Mucosa of gallbladder (tissue), 1 donor: ENCODE measurements at places on chromosomes 1 and 21.

DNA sequence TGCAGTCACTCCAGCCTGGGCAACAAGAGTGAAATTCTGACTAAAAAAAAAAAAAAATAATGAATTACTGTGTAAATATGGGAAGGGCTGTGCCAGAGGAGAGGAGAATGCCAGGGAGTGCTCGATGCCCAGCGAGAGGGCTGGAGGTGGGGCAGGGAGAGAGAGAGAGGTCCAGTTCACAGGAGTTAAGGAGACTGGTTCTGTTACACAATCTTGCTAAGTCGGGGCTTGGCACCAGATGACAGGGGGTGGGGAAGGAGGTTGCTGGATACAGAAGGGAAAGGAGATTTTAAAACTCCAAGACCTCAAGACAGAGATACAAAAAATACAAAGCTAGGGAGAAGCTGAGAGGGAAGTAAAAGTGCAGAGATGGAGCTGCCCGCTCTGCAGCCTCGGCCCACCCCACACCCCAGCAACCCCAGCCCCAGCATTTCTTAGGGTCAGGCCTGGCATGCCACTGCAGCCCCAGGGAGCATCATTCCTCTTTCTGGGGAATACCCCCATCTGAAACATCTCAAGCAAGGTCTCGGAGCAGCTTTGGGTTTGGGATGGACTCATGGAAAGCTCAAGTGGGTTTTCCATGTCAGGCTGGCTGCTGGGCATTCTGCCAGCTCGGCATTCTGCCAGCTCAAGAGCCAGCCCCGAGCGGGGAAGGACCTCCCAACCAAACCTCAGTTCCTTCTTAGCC, 991 bp downstream of the SELENBP1 start:
- peak; percentile 86 for DNase-seq

DNA sequence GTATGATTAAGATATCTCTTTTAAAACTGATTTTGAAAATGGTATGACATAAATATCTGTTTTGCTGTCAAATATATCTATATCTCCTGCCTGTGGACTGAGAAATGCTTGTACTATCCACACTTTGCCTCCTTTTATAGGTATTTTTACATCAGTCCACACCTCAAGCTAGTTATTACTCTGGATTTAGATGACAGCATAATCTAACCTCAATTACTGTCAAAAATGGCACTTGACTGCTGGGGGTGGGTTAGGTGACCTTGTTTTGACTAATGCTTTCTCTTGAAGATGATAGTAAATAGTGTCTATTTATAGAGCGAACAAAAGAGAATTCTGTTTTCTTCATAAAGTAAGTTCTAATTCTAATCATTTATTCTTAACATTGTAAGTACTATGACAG, 9.1 kb downstream of the ADGRL2 start:
- no peak for DNase-seq

DNA sequence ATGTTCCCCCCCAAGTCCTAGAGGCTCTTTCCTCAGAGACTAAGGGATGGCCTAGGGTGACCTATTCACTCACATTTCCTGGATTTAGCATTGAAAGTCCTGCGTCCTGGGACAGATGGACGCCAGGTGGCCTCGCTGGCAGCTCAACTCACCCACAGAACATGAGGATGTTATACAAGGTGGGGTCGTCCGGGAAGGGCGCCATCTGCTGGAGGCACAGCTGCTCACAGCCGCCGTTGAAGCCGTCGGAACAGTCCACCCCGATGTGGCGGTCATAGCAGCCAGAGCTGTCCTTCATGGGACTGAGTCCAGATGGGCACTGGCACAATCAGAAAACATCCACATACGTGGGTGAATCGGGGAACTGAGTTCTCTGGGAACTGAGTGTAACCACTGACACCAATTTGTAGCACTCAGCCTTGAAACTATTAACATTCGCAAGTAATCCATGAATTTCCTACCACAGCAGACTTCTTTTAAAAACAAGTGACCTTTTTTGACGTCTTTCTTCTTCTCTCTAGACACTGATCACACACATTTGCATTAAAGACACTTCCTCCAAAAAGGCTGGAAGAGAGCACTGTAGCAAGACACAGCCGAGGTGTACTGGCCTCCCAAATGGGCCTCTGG, 215.4 kb downstream of the ASTN1 start:
- DNase-seq: peak; percentile 13

- DNase-seq: no peak
These were observed 31.8 kb upstream of the ACTN2 start for GRCh38 chr1:236654511-236654910.

- no peak for DNase-seq
These were observed 233.9 kb upstream of the NEGR1 start for GRCh38 chr1:72516264-72516663.

DNA sequence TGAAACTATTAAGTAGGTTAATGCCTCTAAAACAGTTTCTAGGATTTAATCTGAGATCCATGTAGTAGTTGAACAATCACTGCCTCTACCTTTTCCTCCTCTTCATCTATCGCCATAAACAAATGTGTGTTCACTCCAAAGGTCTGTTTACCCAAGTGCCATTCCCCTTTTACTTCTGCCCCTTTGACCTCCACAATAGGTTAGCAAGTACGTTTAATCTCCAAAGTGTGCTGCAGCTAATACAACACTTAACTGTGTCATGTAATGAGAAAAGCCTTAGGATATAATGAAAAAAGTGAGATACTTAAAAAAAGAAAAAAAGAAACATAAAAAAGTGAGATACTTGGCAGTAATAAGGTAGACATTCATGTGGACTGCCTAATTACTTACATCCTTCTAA, 28.2 kb downstream of the GPBP1L1 start:
- no peak for DNase-seq

DNA sequence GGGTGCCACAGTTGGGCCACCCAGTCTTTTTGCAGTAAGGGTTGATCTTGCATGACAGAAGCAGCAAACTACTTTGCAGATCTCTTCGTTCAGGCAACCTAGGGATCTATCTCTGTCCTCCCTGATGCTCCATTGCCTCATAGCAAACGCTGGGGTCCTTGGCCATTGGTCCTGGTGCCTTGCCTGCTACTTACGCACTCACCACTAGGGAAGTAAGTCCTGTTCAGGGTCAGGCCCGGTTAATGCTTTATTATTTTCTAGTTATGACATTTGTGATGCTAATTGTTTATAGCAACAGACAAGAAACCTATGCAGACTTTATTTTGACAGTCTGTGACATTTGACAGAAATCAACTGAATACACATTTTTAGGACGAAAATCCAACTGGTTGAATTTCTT, 326.5 kb upstream of the FMN2 start:
- no peak for DNase-seq

- DNase-seq: no peak
These were observed 125.3 kb upstream of the CD34 start for GRCh38 chr1:208036106-208036808.

DNA sequence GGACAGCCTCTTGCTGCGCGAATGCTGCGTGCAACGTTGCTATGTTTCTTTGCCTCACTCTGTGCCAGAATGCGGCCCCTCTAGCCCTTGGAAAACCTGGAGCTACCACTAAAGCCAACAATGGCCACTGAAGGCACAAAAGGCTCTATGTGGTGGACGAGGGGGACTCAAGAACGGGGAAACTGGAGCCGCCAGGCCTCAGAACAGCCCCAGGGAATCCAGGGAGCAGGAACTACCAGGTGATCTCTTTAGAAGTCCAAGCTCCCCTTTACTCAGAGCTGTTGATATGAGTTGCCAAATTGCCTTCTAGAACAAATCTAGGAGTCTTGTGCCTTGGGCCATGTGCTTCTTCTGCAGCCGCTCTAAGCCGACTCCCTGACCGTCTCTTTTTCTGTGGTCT, 113.8 kb upstream of the ERRFI1 start:
- DNase-seq: no peak

DNA sequence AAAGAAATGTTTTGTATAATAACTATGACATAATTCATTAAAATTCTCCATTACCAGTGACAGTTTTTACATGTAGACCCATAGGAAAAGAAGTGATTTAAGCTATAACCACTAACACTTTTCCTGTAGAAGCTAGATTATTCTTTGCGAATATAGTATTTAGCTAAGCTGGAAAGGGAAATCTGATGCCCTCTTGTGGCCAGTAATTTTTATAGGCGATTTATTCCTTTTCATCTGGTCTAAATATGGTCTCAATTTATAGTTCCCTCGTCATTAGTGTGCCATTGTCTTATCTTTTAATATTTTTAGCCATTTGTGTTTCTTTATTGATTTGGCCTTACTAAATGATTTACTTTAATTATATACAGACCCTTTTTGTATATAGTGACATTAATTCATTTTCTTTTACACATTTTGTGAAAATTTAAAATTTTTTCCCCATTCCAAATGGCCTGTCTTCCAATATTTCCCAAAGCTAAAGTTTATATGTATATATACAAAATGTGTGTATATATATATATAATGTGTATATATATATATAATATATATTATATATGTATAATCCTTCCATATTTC, 26.7 kb downstream of the BTG3 start:
- peak; percentile 36 for DNase-seq

GRCh38 chr1:54323324-54323739, 82.9 kb downstream of the SSBP3 start:
- DNase-seq: no peak

DNA sequence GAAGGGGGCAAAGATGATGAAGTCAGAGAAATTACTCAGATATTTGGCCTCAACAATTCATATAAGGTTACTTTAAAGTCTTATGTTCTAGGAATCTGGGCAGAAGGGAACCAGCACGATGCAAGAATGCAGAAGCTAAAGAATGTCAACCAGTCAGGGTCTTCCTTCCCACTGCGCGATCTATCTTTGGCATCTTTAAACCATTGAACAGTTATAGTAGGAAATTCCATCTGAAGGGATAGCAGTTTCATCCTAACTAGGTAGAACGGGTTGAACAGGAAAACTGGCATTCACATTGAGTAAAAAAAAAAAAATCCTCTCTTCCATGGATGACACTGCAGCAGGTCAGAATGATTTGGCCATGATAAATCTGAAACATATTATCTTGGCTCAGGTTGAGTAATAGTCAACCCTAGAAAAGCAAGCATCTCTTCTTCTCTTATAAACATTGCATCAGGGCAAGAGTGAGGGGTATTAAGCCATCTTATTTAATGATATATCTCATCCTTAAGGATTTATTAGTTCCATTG, 6.3 kb downstream of the CRCT1 start:
- DNase-seq: no peak

GRCh38 chr1:228941666-228942065, 206.4 kb downstream of the RHOU start:
- no peak for DNase-seq

GRCh38 chr1:53878492-53879105, 11.0 kb downstream of the YIPF1 start:
- no peak for DNase-seq

DNA sequence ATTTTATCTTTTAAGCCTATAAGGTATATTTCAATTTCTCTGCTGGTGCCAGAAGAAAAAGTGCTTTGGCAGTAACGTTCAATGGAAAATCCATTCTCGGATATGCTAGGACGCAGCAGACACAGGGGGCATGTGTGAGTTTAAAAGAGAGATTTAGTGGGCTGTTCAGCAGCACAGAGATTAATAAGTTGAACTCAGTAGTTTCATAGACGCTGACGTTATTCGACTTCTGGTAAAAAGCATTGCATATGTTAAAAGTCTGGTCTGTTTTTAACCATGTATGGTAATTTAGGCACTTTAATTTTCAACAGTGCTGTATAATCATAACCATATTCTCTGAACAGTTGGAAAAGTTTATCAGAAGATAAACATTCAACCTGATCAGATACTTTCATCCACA, 99.6 kb downstream of the ATP6V1G3 start:
- no peak for DNase-seq

DNA sequence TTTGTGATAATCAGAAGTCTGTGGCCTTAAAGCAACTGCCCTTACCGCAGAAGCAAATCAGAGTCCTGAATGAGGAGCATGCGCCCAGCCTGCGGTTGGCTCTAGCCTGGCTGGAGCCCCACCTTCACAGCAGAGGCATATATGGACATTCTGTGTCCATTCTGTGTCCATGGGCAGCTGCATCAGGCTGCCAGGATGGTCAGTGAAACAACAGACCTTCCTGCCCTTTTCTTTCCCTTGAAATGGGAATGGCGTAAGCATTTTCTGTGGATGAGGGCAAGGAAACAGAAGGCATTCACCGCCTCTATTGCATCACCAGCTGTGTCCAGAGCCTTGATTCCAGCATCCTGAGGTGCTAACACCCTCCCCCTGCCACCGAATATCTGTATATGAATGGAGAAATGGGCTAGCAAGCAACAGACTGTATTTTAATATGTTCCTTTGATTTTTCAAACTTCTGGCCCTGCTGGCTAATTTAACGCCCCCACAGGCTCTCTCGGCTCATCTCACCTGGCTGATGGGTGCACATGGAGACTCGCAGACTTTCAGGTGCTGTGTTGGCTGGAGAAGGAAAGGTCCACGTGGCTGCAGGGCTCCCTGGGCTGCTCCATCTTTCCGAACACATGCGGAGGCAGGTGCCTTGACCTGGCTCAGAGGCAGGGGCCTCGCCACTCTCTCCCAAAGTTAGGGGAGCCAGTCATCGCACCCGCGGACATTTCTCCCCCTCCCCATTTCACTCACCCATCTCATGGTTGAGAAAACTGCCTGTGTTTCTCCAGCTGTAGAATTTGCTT, 159.2 kb downstream of the GALNT2 start:
- no peak for DNase-seq

GRCh38 chr1:29414086-29414485, 177.8 kb downstream of the PTPRU start:
- DNase-seq: no peak
